ENCODE measurements at places on chromosomes 2 and 18.

DNA sequence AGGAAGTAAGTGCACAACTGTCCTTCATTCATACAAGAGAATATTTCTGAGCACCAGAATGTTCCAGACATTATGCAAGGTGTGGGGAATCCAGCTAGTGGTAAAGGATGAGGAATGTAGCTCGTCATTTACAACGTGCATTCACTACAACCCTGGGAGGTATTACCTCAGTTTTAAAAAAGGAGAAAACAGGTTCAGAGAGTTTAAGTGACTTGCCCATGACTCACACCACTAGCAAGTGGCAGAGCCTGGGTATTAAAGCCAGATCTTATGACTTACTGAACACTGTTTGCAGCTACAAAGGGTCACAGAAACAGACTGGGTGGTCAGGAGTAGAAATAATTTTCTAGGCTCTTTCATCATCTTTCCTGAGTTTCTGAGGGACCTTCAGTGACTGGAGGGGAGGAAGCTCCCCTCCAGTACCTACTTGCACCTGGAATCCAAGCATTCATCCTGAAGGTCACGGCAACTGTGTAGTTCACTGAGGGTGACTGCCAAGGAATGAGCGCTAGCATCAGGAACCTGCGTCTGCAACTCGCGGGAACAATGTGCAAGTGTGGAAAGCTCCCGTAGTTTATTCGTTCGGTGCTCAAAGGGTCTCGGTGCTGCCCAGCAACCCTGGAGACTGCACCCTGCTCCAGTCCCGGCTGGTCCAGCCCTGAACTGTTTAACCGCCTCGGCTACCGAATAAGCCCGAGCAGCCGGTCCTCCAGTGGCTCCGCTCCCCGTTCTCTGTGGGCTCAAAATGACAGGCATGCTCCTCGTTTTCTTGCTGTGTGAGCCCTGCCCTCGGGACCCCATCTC is 647 bp downstream of the CCDC121 start:
- peak; percentile 92 for DNase-seq

GRCh38 chr2:65382776-65383357 is 49.5 kb downstream of the SPRED2 start:
- peak; percentile 83 for DNase-seq

- DNase-seq, result no peak
These were observed 31.0 kb downstream of the EDAR start for GRCh38 chr2:108958002-108958401.

- no peak for DNase-seq
These were observed 50.7 kb downstream of the CIB4 start for GRCh38 chr2:26590508-26590907.

GRCh38 chr2:20213651-20214565 is 11.0 kb downstream of the SDC1 start:
- DNase-seq, result no peak

- peak; percentile 88 for DNase-seq
These were observed 12.2 kb downstream of the ARPC2 start for GRCh38 chr2:218229239-218229638.

DNA sequence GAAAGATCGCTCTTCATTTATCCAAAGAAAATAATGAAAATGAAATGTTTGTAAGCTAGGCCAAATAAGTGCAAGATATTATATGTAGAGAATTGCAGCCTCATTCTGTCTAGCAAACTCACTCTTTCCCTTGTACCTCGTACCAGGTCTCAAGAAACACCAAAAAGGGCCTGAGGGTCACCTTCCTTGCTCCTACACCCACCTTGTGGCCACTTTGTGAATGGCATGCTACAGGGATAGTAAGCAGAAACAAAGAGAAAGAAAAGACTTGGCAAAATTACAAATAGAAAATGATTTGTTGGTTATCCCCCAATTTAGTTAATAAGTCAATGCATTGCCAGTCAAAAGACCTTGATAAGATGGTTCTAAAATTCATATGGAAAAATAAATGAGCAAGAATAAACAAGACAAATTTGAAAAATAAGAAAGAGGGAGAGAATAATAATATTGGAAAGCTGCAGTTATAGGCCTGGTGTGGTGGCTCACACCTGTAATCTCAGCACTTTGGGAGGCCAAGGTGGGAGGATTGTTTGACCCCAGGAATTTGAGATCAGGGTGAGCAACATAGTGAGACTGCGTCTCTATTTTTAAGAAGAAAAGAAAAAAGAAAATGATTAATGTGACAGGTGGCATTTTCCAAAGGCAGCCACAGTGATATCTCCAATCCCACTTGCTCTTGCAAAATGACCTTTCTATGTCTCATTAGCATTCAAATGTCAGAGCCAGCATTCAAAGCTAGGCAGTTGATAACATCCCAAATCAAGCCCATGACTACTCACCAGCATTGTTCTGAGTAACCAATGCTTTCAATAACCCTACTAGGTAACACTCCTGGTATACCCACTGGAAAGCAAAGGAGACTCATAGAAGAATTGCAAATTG is 38.8 kb upstream of the BMP10 start:
- peak; percentile 66 for DNase-seq

DNA sequence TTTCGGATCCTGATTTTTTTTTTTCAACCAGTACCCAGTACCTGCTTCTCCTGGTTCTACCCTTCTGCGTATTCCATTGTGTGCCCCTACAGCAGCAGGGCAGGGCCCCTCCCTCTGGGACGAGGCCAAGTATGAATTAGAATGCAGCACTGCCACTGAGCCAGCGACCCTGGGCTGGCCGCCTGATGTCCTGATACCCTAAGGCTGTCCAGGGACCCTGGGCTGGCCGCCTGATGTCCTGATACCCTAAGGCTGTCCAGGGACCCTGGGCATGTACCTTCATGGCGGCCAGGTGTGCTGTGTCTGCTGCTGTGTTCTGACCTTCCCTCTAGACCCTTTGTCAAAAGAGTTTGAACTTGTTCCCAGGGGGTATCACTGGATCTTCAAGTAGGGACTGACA is 42.9 kb downstream of the CABLES1 start:
- DNase-seq, result no peak

DNA sequence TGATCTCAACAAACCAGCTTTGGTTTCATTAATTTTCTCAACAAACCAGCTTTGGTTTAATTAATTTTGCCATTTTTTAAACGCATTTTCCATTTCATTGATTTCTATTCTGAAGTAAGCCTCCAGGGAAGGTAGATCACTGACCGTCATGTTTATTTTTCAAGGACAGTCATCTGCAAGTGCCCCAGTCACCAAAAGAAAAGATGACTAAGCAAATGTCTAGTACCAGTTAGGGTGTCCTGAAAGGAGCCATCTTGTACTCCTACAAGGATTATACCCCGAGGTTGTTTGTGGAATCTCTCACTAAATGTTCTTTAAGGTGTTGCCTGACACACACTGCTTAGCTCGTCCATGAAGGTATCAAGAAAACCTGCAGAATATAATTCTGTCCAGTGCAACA is 6.1 kb upstream of the UGT1A8 start:
- DNase-seq, result no peak

DNA sequence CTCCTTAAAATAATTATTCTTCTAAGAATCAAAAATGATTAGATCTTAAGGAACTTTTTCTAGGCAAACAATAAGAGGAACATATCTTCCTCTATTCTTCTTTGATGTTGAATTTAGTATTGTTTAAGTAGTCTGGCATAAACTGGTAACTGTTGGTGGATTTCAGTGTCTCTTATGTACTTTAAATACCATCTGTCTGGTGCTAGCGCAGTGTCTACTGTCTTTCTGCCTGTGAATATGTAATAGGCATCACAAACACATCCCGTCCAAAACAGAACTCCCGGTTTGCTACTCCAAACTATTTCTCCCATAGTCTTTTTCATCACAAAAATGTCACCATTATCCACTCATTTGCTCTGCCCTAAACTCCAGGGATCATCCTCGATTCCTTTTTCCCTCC is 281.7 kb downstream of the PHLPP1 start:
- no peak for DNase-seq

DNA sequence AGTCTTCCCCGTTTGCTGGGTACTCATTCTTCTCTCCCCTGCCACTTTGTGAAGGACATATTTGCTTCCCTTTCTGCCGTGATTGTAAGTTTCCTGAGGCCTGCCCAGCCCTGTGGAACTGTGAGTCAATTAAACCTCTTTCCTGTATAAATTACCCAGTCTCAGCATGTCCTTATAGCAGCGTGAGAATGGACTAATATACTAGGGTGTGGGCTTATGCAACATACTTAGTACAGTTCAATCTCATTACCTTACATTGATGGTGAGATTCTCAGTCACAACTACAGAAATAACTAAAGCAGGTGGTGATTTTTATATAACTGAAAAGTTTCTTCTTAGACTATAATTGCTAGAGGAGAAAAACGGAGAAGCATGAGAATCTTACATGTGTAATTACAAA is 237.9 kb upstream of the MMADHC start:
- no peak for DNase-seq

DNA sequence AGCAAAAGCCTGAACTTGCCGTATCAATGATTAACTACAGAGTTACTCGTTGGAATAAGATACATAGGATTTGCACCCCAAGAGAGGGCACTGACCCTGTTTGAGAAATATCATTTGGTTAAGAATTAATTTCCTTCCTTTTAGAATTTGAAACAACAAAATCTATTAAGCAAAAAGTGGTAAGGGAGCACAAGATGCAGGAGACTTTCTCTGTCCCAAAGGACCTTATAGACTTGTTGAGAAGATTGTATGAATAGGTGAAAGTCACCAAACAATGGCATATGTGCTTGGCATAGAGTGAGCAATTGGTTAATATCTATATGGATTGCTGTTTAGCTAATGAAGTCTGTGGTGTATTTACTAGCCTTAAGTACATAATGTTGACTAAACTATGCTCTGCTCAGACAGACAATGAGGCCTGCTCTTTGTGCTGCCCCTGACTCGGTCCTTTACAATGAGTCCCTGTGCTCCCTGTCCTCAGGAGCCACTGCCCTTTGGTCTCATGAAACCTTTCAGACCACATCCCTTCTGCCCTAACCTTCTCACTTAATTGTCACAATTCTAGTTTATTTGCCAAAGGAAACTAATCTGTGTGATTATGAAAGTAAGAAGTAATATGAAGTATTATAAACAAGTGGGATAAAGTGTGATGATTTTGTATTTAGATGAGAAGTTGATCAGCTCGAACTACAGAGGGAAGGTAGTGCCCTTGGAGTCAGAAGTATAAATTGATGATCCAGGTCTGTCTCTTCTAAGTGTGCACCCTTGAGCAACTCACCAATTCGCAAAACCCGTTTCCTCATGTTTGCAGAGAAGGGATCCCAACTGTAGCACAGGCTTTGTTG is 21.2 kb upstream of the HNMT start:
- DNase-seq, result no peak

DNA sequence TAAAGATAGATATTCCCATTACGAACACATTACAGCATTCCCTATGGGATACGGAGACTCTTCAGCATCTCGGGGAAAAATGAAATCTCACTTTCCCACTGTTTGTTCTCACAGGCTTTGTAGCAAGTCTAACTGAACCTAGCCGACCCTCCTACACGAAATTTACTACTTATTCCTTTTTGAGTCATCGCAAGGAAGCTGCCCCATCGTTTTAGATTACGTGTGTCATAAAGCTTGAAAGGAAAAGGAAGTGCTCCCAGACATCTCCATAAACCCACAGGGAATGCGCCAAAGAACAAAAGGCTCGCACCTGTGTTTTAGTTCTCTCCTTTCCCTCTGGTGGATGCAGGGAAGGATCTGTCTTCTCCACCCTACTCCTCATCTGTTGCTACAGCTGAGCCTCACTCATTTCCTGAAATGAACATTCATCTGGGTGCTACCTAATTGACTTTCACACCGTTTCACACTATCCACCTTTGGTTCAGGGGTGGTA is 76.2 kb upstream of the STK39 start:
- peak; percentile 27 for DNase-seq

DNA sequence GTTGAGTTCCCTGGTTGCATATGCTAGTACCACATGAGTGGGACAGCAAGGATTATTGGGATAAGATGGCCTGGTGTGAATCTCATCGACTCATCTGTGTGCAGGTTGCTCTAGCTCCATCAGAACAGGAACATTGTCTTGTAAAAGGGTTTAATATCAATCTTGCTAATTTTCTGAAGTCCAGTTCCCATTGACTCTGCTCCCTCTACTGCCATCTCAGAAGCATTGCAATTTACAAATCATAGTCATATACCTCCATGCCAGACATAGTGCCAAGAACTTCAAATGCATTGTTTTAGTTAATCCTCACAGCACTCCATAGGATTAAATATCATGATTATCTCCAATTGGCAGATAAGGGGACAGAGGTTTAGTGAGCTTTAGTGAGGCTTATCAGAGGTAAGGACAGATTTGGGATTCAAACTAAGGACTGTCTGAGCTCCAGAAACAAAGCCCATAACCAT is 4.8 kb upstream of the STAT4 start:
- DNase-seq, result peak; percentile 66

DNA sequence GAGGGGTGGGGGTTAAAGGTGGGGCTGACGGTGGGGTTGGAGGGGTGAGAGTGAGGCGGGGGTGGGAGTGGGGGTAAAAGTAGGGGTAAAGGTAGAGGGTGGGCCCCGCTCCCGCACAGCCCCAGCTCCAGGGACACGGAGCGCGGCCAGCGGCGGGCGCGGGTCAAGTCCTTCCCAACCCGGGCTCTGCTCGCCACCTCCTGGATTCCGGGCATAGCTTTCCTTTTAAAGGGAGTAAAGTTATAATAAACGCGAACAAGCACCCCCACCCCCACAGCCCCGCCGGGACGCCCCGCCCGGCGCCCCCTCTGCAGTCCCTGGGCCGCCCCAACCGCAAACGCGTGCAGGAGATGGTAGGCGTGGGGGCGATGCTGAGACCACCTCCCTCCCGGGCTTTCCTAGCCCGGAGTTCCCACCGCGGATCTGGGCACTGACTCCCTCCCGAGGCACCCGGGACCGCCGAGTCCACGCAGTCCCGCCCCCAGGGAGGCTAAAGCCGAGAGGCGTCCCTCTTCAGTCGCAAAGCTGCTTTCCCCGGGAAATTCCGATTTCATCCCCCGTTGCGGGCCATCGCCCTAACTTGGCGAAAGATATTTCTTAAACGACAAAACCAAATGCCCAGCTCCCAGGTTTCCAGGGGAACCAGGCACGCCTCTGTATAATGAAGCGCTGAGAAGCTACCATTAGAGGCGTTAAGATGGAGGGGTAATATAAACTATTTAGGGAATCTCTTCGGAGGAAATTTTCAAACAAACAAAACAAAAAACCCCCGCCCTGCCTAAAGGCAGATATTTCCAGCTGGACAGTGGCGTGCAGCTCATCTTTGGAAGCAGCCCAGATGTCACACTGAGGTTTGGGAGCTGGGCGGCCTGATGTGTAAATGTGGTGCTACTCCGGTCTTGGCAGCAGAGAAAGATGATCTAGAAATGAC is at the start of gene LIMS2:
Gene LIMS2, minus strand, starts transcription at position 200 of the 931 bp plus-strand sequence. CDS start 506 bp downstream, outside the sequence.
- DNase-seq, result peak; percentile 45

DNA sequence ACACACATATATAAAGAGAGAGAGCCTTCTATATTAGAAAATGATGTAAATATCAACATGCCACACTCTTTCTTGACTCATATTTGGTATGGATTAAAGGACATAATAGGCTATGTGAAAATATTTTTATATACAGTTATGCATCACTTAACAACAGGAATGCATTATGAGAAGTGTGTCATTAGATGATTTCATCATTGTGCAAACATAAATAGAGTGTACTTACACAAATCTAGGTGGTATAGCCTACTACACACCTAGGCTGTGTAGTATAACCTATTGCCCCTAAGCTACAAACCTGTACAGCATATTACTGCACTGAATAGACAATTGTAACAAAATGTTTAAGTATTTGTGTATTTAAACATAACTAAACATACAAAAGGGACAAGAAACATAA is 354.8 kb upstream of the CNTNAP5 start:
- no peak for DNase-seq

DNA sequence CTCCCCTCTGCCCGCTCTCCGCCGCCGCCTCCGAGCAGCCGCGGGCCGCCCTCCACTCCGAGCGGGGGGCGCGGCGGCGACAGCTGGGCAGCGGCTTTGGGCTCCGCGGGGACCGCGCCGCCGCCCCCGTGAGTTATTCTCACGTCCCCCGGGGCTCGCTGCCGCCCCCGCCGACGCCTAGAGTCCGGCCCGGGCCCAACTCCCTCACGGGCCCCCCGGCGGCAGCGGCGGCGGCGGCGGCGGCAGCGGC is 645 bp downstream of the MIB1 start:
- no peak for DNase-seq
